ENCODE measurements at places on chromosomes 2 and 18.

DNA sequence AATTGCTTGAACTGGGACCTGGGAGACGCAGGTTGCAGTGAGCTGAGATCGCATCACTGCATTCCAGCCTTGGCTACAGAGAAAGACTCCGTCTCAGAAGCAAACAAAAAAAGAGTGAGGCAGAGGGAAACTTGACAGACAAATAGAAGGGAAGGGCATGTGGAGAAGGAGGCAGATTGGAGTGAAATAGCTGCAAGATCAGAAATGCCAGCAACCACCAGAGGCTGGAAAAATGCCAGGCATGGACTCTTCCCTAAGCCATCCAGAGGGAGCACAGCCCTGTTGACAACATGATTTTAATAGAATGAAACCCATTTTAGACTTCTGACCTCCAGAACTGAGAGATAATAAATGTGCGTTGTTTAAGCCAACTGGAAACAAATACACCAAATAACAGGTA, 447.2 kb upstream of the SPHKAP start:
- DNase-seq: no peak

DNA sequence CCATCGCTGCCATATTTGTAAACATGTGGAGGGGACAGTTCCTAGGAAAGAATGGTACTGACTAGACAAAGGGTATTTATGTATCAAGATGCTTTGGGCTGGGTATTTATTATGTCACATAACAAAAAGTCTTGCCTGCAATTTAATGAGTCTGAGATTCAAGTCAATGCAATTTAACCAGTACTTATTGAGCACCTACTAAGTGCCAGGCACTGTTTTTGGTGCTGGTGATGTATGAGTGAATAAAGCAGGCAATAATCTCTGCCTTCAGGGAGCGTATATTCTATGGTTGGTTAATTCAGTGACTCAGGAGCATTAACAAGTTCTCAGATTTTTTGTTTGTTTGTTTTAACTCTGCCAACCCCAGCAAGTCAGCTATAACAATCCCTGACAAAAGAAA, 24.6 kb upstream of the ACVR1 start:
- no peak for DNase-seq

GRCh38 chr2:204571041-204571440, 25.8 kb downstream of the PARD3B start:
- no peak for DNase-seq

- no peak for DNase-seq
These were observed 50.9 kb upstream of the CD226 start for GRCh38 chr18:69998523-69998987.

DNA sequence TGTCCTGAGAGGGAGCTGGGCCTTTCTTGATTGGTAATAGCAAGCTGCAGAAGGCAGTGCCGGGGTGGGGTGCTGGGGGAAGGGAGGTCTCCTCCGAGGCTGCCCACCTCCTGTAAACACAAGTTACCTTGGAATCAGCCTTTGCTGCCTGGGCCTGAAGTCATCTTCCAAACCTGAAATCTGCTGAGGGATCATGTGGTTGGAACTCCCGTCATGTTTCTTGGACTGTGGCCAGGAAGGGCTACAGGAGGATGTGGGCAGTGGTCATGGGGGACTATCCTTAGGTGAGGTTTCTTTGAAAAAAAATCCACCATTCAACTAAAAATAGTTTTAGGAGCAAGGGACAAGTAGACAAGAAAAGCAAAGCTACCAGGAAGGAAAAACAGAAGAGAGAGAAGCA, 74.2 kb downstream of the CDK15 start:
- DNase-seq: no peak

GRCh38 chr2:30747206-30747605, 60.0 kb downstream of the CAPN13 start:
- DNase-seq: no peak

- DNase-seq: no peak
These were observed 130.6 kb downstream of the SPOPL start for GRCh38 chr2:138632066-138632620.

DNA sequence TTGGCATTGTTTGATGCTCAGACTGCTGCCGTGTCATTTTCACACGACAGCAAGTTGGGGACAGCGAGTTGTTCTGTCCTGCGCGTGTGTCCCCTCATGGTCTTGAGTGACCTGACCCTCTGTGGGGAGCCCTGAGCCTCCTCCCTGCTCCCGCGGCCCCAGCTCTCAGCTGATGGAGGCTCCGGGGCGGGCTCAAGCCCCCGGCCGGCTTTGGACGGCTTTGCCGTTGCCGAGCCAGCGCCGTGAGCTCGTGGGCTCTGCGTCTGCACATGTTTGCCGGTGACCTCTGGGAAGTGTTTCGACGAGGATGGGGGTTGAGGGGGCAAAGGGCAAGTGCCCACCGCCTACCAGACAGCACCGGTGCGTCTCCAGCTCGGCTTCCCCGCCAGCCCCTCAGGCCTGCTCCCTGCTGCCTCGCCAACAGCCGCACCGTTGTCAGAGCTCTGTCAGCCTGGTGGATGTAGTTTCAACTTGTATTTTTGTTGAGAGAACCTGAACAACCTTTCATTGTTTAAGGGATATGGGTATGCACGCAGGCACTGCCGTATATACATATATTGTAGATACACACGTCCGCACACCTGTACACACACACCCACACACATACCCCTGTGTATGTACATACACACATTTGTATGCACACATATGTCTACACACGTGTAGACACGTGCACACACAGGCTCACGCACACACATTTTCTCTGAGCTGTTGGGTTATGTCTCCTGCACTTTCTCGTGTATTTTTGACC, 13.7 kb downstream of the PDCD1 start:
- no peak for DNase-seq

- no peak for DNase-seq
These were observed 23.0 kb downstream of the COPS9 start for GRCh38 chr2:240112914-240113690.

DNA sequence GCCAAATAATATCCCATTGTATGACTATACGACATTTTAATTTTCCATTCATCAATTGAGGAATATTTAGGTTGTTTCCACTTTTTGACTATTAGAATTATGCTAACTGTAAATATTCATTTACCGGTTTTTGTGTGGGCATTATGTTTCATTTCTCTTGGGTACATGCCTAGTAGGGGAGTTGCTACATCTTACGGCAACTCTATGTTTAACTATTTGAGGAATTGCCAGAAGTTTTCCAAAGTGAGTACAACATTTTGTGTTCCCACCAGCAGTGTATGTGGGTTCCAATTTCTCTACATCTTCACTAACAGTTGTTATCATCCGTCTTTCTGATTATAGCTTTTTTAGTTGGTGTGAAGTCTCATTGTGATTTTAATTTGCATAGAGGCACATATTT, 1.6 kb upstream of the KDSR start:
- DNase-seq: no peak

- peak; percentile 90 for DNase-seq
These were observed 775 bp downstream of the SPRED2 start for GRCh38 chr2:65431421-65432226.

GRCh38 chr2:230991598-230991997, 4.3 kb upstream of the SPATA3 start:
- DNase-seq: no peak

DNA sequence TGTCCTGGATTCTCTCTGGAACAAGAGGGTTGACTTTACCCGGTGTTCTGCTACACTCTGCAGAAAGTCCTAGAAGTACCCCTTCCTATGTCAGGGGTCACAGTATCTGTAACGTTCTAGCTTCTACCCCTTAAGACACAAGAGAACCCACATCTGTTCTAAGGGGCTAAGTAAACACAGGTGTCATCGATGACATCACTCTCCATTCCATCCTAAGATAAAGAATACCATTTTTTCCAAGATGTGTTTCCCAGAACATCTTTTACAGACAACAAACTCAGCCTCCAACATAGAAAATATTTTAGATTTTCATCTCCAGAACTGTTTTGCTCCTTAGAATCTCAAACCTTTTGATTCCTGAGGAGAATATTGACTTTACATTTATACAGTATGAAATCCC, 239.1 kb downstream of the TRIB2 start:
- DNase-seq: no peak

DNA sequence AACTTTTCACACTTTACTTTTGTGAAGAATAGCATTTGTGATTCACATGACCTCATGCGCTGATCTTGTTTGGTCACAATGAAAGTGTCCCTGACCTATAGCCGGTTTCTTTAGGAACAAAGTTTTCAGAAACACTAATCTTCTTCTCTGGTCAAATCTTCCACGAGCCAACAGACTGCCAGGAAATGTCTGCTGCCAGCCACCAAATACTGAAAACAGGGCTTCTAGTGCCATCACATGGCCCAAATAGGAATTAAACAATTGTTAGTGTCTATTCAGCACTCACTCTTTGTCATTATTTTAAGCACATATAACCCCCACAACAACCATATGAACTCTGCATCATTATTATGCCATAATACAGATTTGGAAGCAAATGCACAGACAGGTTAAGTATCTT, 286.5 kb upstream of the SYT4 start:
- DNase-seq: peak; percentile 20

DNA sequence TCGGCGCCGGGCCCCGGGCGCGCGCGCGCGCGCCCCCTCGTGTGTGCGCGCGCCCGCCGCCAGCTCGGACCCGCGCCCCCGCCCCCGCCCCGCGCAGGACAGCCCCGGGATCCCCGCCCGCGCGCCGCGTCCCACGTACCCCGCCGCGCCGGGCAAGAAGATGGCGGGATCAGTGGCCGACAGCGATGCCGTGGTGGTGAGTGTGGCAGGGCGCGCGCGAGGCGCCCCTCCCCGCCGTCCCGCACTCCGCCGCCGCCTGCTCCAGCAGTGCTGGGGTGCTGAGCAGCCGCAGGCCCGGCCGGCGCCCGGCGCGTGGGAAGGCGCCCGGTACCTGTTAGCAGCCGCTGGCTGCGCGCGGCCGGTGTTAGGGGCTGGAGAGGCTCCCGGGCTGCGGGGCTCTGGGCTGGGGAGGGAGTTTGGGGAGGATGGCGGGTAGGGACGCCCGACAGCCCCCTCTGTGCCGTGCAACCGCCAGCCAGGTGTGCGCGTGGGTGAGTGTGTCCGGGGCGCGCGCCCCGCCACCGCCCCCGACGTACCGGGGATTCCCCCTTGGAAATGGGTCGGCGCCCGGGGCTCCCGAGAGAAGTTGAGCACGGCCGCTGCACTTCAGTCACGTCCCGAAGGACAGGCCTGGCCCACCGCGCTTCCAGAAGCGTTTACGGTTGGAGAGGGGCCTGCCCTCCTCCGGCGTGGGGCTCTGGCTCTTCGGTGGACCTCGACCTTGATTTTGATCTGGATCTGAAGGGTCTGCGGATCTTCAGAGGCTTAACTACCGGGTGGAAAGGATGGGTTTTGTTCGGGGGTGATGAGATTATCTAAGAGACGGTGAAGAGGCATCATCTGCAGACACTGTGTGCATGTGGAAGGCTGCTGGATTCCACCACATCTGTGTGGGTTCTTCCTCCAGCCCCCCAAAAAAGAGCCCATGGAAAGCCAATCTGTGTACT, 697 bp downstream of the LGALSL start:
- DNase-seq: peak; percentile 86

GRCh38 chr2:113085542-113085941, 17.8 kb downstream of the IL1F10 start:
- DNase-seq: no peak

- no peak for DNase-seq
These were observed 173.1 kb downstream of the PTH2R start for GRCh38 chr2:208579678-208580077.

DNA sequence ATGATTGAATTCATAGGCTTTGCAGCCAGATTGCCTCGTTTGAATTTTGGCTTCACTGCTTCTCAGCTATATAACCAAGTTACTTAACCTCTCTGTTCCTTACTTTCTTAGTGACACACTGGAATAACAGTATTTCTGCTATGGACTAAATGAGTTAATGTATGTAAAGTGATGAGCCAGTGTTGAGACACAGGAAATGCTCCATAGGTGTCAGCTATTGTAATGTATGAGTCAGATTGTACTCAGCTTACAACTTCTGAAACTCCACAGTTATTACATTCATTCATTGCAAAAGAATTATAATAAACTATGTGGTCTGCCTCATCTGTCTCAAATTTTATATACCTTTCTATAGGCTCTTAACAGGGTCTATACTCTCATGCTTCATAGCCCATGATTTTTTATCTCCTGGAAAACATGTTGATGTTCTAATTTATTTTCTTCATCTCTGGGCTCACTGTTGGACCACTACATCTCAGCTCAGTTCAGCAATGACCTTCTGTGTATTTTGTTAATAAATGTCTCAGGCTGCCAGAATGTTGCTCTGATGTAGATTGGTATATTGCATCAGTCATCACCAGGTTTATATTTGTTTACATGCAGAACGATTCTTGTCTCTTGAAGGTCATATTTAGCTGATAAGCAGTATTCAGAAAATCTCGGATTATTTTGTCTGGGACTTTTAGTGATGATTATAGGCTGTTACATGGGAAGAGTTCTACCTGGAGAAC, 76.2 kb downstream of the MAP3K20 start:
- no peak for DNase-seq

All from right kidney (tissue), 9 donors.